Activated CD8-positive, alpha-beta memory T cell treated with anti-CD3 and anti-CD28 coated beads for 1 hour (primary cell): ENCODE measurements at places on chromosomes 13 and 19.

DNA sequence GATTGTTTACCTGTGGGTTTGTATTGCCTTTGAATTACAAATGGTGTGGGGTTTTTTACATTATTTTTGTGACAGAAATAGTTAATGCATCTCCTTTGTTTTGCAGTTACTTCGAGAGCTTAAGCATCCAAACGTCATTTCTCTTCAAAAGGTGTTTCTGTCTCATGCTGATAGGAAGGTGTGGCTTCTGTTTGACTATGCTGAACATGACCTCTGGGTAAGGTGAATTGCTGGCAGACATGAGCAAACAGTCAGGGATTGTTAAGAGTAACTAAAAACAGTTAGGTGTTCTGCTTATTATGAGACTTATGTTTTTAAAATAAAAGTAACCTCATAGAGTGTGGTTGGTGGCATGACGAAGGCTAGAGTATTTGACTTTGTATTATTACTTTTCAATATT, 95.0 kb downstream of the CDK8 start:
- no peak for DNase-seq

GRCh38 chr13:72295153-72295552, 428.1 kb upstream of the DACH1 start:
- DNase-seq = no peak

DNA sequence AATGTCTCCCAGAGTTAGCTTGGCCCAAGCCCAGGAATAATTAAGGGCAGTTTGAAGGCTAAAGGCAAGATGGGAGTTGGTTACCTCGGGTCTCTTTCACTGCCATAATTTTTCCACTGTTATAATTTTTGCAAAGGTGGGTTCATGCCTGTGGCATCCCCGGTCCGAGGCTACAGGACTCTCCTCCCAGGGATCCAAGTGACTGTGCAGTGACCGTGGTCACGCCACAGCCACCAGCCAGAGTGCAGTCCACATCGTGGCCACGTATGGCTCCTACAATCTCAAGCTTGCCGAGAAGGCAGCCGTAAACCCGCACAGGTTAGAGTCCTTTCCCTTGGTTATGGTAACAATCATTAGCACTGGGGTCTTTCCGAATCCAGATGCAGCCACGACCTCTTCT, 36.8 kb downstream of the C13orf46 start:
- no peak for DNase-seq

GRCh38 chr19:58515259-58515658, 3.5 kb upstream of the SLC27A5 start:
- DNase-seq = no peak

DNA sequence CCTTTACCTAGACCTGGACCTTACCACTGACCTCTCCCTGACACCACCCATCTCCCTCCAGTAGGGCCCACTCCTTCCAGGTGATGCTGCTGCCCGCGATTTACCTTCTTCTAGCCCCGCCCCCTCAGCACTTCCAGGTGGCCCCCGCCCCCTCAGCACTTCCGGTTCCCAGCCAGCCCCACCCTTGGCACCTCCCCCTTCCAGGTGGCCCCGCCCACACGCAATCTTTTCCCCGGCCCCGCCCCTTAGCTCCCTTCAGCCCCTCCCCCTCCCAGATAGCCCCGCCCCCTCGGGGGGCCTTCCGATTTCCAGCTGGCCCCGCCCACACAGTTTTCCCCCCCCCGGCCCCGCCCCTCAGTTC, 586 bp downstream of the LIG1 start:
- DNase-seq = peak; percentile 80

DNA sequence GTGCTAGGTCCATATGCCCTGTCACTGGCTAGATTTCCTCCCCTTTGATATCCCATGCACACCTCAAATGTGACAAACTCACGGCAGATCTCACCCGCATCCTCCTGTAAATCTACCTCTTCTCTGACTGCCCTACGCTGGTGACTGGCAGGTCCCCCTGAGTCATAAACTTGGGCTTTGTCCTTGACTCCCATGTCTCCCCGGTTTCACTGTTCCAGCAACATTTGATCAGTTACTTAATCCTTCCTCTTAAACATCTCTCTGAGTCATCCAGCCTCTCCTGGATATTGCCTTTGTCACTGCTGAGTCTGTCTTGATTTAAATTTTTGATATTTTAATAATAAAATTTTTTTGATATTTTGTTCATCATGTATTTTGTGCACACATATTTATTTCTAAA, 26.5 kb downstream of the FAM216B start:
- no peak for DNase-seq

DNA sequence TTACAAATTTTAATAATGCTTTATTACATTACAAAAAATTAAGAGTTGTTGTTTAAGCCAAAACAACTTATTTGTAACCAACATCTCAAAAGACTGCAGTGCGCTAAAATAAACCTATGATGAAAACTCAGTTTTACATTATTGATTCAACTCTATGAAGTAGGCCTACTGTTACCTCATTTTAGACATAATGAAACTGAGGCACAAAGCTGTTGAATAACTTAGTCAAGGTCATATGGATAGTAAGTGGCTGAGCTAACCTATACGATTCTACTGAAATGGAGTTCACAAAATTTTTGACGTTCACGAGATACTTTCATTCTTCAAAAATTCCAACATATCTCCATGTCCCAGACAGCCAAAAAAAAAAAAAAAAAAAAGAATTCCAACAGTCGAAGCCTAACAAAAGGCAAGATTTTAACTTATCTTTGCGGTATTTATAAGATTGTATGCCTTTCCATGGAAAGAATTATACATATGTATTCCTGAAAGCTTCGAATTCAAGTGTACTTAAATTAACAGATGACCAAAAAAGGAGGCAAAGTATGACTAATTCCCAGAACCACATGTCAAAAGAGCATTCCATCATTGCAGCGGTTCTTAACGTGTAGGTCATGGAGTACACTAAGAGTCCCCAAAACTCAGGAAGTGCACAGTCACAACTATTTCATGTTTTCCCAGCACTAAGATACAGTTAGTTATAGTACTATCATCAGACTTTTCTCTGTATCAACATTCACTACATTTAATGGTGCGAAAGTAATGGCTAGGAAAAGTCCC, 69.4 kb downstream of the PSPC1 start:
- DNase-seq = no peak
